ENCODE measurements at places on chromosomes 6 and 20.

DNA sequence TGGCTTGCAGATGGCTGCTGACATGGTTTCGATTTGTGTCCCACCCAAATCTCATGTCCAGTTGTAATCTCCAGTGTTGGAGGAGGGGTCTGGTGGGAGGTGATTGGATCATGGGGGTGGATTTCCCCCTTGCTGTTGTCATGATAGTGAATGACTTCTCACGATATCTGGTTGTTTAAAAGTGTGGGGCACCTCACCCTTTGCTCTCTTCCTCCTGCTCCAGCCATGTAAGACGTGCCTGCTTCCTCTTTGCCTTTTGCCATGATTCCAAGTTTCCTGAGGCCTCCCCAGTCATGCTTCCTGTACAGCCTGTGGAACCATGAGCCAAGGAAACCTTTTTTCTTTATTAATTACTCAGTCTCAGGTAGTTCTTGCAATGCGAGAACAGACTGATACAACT is 77.6 kb upstream of the FUCA2 start:
- DNase-seq: no peak

GRCh38 chr20:38121741-38122140 is 43.3 kb downstream of the TGM2 start:
- no peak for DNase-seq

GRCh38 chr6:132973514-132973993 is 159.2 kb downstream of the RPS12 start:
- DNase-seq: no peak

GRCh38 chr20:33024243-33024560 is 7.2 kb upstream of the BPIFB6 start:
- no peak for DNase-seq

DNA sequence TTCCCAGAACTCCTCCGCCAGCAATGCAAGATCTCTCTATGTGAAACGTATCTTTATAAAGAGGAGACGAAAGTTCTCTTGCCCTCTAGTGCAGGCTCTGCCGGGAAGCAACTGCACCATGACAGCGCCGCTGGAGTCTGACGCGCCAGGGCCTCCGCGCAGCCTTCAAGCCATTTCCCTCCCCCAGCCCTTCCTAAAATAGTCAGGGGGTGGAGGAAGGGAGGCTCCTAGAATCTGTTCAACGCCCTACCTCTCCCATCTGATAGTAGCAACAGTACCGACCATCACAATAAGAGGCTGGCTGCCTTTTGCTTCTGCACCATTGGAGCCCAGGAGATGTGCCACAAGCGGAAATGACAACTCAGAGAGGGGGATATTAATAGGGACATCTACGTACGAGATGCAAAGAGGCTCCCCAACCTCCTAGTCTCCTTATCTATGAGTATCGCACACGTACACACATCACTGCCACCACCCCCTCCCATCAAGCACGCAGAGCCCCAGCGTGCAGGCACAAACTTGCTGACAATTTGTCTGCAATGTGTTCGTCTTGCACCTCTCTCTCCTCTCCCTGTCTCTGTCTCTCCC is 1.0 kb downstream of the SYNE1 start:
- DNase-seq: no peak

GRCh38 chr6:71332012-71332411 is 43.4 kb downstream of the OGFRL1 start:
- no peak for DNase-seq

DNA sequence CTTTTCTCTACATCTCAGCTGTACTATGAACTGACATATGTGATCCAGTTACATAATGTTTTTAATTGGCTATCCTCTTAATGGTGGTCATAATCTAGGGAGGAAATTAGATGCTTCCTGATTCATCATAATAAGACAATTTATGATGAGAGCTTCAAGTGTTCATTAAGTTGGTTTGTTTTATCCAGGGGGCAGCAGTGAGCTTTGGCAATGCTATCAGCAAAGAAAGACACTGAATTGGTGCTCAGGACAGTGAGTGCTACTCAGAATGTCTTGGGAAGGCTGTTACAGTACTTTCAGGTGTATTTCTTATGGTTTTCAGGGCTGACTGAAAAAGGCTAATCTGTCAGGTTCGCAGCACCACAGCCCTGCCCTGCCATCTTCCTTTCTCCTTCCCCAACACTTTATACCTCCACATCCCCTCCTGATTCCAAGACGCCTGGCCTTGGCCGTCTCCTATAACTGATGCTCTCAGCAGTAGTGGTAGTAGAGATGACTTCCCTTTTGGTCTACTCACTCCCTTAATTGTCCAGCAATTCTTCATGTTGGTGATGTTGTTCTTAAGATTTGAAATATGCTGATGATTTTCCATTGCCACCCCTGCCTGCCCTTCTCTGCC is 67.0 kb upstream of the TNFAIP3 start:
- DNase-seq: peak; percentile 35

DNA sequence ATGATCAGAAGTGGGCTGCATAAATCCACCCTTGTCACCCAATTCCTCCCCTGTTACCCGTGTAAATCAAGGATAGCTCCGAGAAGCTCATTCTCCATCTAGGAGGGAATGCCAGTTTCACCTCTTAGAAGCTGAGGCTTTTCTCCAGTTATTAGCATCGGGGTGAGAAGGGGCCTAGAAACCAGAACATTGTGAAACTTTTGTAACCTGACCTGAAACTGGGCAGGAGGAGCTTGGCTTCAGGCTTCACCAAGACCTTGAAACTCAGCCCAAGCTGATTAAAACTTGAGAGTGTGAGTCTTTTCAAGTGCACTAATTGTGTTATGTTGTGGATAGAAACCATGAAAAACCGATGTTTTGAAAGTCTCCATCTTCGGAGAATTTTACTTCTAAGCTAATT is 103.1 kb downstream of the BMP2 start:
- DNase-seq: no peak

All from Caki2 (cell line).